ENCODE measurements at places on chromosomes 11 and 22.
A peak's percentile ranks its signal among the peaks of the same experiment; 100 is the strongest.

DNA sequence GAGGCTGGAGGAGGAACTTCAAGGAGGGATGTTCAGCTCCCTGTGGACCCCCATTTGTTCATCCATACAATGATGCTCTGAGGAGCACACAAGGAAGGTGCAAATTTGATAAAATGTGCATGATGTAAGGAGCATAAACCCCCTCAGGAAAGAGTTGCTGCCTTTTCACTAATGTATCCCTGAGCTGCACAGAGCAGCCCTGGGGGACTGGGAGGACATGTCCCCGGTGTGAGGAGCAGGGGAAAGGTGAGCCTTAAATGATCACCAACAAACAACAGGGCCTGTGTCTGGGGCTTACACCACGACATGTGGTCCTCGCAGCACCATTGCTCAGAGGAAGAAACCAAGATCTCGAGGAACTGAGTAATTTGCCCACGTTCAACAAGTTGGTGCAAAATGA is 3.5 kb upstream of the MAPK8IP2 start:
- DNase-seq = no peak

GRCh38 chr11:1153951-1154493 is 3.7 kb upstream of the MUC5AC start:
- DNase-seq = no peak

- no peak for DNase-seq
These were observed 346.1 kb upstream of the DDI1 start for GRCh38 chr11:103690356-103690755.

- no peak for DNase-seq
These were observed 4.3 kb upstream of the APOL6 start for GRCh38 chr22:35643991-35644390.

- DNase-seq = no peak
These were observed 6.7 kb downstream of the B3GNT6 start for GRCh38 chr11:77040889-77041288.

DNA sequence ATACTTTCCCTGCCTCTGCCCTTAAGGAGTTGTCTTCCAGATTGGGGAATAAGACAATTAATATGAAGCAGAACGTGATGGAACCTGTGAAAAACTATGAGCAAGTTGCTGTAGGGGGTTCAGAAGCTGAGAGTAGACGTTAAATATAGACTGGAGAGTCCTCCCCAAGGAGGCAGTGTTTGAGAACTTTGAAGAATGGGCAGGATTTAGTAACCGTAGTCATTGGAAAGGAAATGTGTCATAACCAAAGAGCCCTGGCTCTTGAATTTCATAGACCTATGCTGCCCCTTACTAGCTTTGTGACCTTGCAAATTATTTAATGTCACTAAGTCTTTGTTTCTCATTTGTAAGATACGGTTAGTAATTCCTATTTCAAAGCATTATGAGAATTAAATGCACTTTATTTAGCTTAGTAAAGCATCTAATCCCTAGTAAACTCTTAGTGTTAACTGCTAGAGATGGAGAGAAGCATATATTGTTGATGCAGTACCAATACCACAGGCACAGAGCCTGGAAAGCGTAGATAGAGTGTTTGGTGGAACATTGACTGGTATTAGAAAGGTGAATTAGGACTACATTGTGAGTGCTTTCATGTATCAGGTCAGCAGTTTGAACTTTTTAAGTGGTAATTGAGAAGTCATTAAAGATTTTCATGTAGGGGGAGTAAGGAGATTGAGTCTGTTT is 54.1 kb downstream of the MCAM start:
- DNase-seq = no peak

- DNase-seq = no peak
These were observed 1175.4 kb upstream of the TENM4 start for GRCh38 chr11:80616070-80616800.

DNA sequence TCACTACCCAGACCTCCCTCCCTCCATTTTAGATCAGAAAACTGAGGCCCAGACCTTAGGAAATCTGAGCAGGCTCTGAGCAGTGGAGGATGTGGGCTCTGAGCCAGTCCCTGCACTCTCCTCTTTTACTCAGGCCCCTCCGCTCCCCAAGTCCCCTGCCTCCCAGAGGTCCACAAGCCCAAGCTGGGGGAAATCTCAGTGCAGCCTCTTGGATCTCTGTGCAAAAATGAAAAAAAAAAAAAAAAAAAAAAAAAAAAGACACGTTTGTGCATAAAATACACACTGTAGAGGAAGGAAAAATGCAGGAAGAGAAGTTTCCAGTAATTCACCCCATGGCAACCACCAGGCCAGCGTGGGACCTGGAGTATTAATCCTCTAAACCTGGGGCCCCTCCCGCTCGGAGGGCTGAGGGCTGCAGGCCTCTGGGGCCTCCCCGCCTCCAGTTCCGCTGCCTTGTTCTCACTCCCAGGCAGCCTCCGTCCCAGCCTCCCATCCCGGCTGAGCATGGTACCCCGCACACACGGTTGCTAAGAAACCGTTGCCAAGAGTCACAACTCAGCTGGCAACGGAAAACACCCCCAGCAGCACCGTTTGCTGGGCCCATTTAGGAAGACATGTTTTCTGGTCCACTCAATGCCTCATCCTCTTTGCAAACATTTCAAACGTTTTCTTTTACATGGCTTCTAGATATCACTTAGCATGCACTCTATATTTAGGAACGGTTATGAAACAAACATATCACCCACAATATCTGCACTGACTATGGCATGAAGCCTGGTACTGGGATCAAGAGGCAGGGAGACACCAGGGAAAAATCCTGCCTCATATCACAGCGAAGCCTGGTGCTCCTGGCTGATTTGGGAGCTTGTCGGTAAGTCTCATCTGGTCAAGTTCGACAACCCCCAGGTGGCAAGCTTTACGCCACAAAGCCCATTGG is 227.5 kb downstream of the CTTN start:
- no peak for DNase-seq

DNA sequence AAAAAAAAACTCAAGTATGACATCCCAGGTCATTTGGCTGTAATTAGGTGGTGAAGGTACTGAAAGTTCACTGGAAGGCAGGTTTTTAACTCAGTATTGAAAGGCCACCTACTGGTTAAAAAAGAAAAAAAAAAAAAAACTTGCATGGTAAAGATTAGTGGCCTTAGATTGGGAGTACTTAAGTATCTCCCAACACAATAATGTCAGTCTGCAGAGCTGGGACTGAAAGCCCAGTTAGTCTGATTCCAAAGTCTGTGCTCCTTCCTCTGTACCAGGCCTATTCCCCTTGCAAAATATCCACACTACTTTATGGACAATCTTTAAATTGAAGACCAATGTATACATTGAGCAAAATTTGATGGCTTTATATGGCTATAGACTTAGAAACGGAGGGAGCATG is 85.5 kb downstream of the NOX4 start:
- DNase-seq = no peak

GRCh38 chr11:1959786-1960185 is 12.7 kb downstream of the MRPL23 start:
- DNase-seq = no peak

DNA sequence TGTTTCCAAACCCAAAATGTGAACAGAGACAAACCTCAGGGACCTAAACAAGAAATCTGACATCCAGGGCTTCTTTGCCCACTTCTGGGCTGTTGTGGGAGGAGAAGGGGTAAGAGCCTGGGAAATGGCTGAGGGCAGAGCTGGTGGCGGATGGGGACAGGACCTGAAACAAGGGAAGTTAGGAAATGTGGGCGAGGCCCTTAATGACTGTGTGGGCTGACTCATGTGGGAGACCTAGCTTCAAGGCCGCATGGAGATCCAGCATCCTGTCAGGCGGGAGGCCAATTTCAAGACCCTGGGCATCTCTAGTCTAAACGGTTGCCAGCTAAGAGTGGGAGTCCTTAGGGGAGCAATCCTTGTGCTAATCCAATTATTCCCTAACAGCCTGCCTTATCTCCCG is 2.1 kb upstream of the OAF start:
- no peak for DNase-seq

GRCh38 chr11:123419731-123420452 is 10.2 kb upstream of the GRAMD1B start:
- DNase-seq = no peak

DNA sequence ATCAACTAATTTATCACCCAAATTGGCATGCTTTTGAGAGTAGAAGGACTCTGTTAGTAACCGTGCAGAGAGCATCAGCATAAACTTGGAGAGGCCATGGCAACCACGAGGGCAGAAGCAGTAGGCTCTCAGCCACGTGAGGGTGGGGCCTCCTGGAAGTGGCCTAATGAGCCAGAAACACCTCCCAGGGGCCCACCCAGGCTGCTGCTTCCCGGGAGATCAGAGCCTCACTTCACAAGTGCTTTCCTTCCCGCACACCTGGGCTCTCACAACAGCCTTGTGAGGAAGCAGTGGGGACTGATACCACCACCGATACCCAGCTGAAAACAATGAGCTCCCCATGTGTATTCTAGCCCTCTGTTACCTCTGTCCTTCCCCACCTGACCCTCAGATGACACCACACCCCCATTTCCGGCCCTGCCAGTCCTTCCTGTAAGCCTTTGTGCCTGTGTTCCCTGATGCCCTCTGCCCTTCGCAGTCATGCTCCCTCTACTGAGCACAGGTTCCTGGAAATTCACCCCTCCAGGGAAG is 17.0 kb downstream of the TRIM29 start:
- no peak for DNase-seq

DNA sequence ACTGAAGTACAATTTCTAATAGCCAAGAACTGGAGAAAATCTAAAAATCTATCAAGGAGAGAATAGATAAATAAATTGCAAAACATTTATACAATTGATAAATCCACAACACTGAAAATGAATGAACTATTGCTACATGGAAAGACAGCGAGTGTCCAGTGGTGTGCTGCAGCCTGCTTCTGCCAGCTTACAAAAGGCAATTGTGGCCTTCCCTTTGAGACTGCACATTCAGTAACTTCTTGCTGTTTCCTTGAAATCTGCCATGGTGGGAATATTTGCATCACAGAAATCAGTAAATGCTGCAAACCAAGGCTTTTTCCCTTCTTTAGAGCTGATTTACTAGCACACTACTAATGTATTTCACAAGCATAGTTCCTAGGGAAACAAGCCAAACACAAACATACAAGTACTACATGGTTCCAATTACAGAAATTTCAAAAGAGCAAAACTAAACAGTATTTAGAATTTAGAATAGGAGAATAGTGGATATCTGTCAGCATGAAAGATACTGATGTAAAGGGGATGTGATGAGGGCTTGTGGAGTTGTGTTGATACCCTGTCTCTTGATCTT is 76.9 kb upstream of the TRIM77 start:
- DNase-seq = no peak

DNA sequence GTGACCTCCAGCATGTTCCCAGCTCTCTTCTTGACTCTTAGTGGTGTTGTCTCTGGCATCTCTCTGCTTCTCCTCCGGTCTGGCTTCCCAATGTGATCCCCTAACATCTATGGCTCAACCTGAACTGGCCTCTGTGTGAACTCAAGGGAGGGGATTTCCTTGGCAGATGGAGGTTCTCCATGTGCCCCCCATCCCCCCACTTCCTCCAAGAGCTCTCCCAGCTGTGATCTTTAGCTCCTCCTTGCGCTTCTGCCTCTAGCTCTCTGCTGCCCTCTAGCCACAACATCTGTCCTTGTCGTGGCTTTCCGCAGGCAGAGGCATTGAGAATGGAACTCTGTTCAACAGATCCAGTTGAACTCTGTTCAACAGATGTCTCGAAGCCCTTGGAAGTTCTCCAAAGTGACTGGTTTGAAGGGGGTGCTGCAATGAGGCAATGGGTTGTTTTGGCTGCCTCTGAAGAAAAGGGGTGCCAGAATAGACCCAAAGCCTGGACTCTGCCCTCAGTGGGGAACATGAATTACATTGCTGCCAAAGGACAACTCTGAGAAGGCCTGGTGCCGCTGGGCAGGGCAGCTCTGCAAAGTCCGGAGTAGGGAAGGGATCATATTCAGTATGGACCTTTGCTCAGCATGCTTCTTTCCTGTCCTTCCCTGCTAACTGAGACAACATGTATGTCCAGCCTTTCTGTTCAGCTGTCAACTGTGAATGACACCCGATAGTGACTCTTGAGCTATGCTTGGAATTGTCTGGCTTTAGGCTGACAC is 61.9 kb downstream of the ADM start:
- DNase-seq = peak; percentile 44

- DNase-seq = no peak
These were observed 420.0 kb downstream of the DYNC2H1 start for GRCh38 chr11:103529181-103529684.

DNA sequence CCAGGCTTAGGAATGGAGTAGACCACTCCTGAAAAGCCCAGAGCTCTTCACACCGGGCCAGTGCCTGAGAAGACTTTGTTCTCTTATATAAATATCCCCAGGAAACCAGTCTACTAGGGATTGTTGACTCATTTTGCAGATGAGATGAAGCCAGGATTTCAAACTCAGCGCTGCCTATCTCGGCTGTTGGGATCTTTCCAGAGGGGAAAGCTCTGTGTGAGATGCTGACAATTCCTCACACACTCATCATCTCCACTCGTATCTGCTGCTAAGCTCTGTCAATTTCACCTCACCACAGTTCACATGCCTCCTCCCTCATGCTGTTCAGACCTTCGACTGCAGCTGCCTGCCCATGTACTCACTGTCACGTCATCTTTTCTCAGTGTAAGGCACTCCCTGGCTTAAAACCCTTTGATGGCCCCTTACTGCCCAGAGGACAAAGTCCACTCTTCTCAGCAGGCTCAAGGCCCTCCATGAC is 12.5 kb downstream of the USH1C start:
- no peak for DNase-seq

DNA sequence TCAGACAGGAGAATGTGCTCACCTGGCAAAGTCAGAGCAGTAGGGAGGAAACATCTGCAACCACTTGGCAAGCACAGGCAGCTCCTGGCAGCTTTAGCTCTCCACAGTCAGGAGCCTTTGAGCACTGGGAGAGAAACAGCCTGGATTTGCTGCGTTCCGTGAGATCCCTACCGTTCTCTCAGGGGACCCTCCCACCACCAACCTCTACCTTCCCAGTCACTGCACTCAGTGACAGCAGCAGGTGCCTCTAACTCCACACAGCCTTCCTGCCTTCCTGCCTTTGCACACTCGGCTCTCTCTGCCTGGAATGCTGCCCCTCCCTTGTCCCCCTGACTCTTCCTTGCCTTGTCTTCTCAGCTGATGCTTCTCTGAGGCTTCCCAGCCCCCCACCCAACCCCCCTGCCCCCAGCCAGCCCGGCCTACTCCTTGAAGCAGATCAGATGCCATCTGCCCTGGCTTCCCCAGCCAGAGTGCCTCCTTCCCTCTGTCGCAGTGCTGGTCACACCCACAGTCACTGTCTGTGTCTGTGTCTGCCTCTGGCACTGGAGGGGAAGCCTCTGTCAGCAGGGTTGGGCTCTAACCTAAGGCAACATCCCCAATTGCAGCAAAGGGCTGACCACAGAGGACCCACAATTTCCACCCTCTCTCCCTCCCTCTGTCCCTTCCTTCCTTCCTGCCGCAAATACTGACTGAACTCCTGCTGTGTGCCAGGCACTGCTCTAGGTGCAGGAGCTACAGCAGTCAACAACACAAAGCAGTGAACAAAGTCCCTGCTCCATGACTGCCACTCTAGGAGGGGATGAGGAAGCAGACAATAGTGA is 14.9 kb upstream of the TSKU start:
- DNase-seq = no peak

DNA sequence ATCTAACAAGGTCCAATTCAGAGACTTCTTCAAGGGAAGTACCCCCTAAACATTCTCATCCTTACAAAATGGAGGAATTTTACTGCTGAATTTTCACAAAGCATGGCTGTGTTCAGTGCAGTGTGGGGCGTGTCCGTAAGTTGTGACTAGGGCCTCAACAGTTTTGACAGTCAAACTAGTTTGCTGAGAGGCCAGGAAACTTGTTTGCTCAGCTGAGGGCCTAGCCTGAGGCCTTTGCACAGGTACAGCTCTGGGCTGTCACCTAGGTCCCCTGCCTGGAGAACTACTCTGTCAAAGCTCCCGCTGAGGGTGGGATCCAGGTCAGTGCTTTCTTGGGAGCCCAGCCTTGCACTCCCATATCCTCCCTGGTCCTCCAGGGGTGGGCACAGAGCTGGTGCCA is 27.9 kb downstream of the TCP11L1 start:
- DNase-seq = no peak

Data from stimulated activated CD8-positive, alpha-beta memory T cell treated with anti-CD3 and anti-CD28 coated beads, Interleukin-15, amount 100 ng/mL, for 48 hours (primary cell).